ENCODE measurements at places on chromosomes 1 and 21.
A peak's percentile ranks its signal among the peaks of the same experiment; 100 is the strongest.

DNA sequence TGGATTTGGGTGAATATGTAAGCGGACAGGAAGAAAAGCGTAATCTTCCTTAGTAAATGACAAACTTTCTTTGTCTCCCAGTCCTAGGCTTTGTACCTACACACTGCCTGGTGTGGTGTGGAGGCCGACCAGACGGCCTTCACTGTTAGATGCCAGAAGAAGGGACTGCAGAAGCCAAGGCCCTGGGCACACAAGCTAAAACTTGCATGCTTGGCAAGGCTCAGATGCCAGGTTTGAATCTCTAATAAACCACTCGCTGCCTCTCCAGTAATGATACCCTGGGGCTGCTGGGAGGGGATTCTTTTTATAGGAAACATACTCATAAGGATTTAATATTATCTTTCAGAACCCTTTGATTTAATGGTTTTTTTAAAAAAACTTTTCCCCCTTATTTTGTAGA lies 263.8 kb downstream of the PTPRC start:
- no peak for DNase-seq

DNA sequence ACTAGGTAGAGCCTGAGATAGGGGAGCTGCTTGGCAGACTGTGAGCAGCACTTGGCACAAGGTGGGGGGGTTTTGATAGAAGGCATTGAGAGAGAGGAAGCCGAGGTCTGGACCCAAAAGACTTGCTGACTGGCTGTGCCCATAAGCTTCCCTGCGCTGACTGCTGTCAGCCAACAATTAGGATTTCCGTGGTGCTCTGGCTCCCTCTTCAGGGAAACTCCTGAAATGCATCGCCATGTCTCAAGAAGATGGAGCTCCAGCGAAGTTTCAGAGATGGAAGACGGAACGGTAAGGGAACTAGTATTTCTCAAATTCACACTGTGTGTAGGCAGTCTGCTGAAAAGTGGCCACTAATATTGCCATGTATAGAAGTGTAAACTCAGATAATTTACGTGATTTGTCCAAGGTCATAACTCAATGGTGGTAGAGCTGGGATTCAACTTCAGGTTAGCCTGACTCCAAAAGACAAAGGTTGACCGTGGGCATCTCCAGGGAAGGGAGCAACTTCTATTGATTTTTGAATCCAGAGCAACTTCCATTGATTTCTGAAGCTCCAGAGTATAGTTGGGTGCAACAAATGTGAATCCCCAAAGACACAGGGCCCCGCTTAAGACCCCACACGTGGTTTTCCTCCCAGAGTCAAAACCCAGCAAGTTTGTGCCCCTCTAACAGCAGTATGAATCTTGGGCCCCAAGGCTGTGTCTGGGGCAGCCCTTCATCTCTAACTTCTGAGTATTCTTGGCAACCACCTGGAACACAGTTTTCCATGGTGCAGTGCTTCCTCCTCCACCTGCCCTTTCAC lies 44.5 kb upstream of the CRNN start:
- DNase-seq = peak; percentile 26

DNA sequence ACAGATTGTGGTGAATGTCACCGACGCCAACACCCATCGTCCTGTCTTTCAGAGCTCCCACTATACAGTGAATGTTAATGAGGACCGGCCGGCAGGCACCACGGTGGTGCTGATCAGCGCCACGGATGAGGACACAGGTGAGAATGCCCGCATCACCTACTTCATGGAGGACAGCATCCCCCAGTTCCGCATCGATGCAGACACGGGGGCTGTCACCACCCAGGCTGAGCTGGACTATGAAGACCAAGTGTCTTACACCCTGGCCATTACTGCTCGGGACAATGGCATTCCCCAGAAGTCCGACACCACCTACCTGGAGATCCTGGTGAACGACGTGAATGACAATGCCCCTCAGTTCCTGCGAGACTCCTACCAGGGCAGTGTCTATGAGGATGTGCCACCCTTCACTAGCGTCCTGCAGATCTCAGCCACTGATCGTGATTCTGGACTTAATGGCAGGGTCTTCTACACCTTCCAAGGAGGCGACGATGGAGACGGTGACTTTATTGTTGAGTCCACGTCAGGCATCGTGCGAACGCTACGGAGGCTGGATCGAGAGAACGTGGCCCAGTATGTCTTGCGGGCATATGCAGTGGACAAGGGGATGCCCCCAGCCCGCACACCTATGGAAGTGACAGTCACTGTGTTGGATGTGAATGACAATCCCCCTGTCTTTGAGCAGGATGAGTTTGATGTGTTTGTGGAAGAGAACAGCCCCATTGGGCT lies 3.0 kb downstream of the CELSR2 start:
- DNase-seq = no peak

GRCh38 chr1:21804536-21804935 lies 7.5 kb upstream of the LDLRAD2 start:
- DNase-seq = no peak

DNA sequence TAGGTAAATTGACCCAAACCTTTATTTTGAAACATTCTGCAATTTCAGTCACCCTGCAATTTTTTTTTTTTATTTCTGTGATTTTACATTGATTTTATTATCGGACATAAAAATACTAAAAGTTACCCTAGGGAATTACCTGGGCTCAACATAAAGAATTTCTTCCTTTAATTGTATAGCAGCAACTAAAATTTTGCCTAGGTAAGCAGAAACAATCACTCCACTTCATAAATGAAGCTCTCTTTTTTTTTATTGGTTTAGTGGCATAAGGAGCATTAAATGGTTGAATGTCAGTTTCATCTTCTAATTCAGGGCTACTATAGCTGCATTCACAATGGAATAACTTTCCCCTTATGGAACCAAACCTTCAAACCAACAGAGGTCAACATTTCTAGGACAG lies 15.3 kb upstream of the OR2M4 start:
- DNase-seq = no peak

DNA sequence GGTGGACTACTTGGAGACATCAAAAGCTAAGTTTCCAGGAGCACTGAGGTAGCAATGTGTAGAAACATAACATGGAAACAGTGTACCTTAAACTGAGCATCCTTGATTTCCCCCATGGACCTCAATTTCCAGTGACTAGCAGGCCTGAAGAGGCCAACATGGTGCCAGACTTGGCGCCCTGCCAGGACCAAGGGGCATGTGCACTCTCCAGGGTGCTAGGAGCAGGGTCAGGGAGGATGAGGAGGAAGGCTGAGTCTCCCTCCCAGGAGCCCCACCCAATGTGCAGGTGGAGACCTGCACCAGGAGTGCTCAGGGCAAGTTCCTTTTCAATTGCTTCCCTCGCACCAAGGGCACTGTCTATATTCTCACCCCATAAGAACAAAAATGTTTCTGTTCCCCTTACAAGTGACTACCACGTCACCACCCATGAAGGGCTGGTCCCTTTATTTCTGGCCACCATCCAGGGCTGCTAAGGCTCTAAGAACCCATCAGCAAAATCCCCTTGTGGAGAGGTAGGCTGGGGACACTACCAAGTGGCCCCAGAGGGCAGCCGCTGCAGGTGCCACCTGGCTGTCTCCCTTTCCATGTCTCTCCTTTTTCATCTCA lies 39.2 kb downstream of the MX1 start:
- no peak for DNase-seq

DNA sequence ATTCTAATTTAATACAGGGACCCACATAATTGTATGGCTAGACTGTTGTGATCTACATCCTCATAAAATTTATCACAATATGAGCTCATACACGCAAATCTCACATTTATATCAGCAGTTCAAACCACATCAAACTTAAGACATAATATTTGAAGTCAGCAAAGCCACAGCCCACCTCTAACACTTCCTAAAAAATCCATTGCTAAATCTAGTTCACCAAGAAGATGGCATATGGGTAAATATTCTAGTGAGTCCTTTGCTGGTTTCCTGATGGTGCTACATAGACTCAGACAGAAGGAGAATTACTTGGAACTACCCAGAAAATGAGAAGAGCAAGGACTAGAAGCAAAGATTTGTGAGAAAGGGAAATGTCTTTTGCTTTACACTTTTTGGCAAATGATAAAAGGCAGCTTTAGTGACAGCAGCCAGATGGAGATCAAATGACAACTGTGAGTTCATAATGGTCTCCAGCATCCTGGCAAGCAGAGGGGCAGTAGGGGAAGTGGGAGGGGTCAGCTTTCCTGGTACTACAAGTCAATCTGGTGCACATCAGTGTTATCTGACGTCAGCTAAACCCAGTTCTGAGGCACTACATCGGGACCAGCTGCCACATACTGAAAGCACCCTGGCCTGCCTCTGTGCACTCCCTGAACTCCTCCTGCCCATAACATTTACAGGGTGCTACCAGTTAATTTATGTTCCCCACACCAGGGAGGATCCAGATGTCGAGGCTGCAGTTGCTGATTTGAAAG lies 10.6 kb upstream of the GADD45A start:
- peak; percentile 93 for DNase-seq

GRCh38 chr1:163656095-163656759 lies 334.5 kb downstream of the NUF2 start:
- DNase-seq = peak; percentile 69

DNA sequence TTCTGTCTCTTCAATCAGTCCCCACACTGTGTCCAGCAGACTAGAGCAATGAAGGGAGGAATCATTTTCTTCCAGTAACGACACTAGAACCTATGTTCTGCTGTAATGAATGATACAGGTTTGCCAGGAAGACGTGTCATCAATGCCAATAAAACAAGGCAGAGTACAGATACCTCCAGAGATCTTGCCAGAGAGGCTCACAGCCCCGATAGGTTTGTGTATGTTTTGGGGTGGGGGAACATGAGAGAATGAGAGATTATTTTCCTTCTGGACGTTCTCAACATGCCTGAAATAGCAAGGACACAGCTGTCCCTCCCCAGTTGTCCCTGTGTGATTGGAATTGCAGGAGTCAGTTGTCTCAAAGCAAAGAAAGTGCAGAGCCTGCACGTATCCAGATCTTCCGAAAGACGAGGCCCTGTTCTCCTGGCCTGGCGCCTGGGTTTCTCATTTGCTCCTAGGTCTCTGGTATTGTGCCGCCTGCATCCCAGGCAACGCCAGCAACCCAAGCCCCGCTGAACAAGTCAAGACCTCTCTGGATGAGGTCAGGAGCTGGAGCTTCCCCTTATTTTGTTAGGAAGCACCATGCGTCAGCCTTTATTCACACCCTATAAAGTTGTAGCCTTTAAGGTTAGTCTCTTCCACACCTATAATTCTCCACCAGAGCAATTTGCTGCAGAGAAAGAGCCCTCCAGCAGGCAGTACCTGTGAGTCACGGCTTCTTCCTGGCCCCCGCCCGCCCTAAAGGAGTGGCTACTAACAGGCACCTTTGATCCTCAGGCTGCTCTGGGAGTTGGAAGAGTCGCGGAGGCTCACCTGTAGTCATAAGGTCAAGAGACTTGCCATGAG lies 130.5 kb downstream of the TOMM20 start:
- DNase-seq = no peak

- DNase-seq = no peak
Measured at GRCh38 chr1:198275597-198275996, 118.8 kb downstream of the NEK7 start.

DNA sequence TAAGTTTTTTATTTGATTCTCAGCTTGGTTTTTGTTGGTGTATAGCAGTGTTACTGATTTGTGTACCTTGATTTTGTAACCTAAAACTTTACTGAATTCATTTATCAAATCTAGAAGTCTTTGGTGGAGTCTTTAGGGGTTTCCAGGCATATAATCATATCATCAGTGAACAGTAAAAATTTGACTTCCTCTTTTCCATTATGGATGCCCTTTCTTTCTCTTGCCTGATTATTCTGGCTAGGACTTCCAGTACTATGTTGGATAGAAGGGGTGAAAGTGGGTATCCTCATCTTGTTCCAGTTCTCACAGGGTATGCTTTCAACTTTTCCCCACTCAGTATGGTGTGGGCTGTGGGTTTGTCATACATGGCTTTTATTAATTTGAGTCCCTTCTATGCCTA lies 23.6 kb upstream of the MAB21L3 start:
- no peak for DNase-seq

DNA sequence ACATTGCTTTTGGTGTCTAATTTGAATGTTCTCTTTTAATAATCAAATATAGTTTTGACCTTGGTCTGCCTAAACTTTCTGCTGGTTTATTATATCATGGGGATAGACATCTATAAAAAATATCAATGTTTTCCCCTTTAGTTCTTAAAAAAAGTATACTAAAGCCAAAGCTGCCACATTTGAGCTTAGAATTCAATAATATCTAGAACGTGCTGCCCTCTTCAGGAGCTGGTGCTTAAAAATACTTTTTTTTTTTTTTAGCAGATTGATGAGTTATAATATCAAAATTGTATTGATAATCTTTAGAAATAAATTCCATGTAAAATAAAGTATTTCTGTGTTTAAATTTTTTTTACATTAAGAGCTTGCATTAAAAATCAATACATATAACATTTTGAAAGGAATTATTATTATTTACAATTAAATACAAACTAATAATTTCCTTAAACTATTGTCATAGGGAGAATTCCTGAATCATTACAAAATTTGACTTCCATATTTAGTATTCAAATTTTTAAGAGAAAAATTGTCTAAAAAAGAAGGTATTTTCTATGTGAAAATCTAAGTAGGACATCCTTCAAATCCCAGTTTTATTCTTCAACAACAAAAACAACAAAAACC lies 40.1 kb upstream of the ADGRL2 start:
- DNase-seq = no peak

GRCh38 chr1:19229828-19230325 lies 19.8 kb upstream of the UBR4 start:
- DNase-seq = no peak

- DNase-seq = no peak
Measured at GRCh38 chr1:1161078-1161682, 12.5 kb upstream of the TTLL10 start.

GRCh38 chr1:1083416-1084371 lies 9.6 kb upstream of the RNF223 start:
- no peak for DNase-seq

- DNase-seq = no peak
Measured at GRCh38 chr1:9125325-9125724, 3.6 kb downstream of the GPR157 start.

DNA sequence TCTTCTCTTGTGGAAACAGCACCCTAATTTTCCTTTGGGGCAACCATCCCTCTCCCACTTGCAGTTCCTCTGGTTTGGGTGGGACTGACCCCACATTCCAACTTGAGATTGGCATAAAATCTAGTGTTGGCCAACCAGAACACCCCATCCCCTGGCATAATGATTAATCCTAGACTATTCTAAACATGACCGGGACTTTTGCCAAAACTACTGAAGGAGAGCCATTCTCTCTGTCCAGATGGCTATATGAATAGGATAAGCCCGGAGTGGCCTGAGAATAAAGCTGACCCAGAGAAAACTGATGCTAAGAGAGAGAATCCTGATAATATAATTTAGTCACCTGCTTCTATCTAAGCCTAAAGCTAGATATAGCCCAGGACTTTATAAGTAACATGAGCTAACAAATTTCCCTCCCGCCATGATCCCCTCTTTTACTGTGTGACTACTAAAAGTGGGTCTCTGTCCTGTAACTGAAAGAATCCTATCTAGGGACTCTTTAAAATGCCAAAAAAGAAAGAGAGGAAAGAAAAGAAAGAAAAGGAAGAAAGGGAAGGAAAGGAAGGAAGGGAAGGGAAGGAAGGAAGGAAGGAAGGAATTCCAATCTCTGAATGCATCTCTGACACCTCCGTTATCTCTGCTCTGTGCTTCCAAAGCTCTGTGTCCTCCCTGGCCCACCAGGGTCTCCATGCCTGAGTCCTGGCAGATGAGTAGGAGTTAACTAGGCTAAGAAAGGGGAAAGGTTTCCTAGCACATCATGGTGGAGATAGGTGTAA lies 28.0 kb upstream of the NRDC start:
- DNase-seq = no peak

Data from NCI-H510A treated with DMSO at 0.1 percent for 48 hours (cell line).